ENCODE measurements at places on chromosomes 5 and 9. TPM values are rescaled to one million over a fixed set of nuclear protein-coding genes. Genes with fewer than 3 reads are reported as not detected.

SLC36A3 gene
- total RNA-seq: not detected

- DNase-seq: no peak
These were observed 185.7 kb downstream of the NR3C1 start for GRCh38 chr5:143217804-143218160.

OLFM1 gene
- total RNA-seq: 0.39 TPM

GRCh38 chr5:157961896-157962590 is 103.1 kb upstream of the CLINT1 start:
- DNase-seq: no peak

EIF4EBP3 gene
- total RNA-seq: 8.6 TPM

DNA sequence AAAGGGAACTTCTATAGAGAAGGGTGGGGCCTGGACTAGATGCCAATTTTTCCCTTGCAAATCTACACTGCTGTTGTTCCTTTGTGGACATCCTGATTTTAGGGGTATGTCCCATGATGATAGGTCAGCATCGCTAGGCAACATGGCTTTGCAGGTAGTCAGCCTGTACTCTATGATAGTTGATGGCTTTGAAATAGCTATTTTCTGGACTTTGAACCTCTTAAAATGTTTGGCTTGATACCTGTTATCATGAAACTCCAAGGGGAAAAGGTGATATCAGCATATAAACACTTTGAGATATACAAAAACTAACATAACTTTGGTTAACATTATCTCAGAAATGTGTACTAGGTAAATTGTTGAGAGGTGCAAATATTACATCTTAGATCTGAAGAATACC is 533.2 kb downstream of the CTNND2 start:
- no peak for DNase-seq

All from Panc1 (cell line).